Brain pericyte (primary cell): ENCODE measurements at places on chromosomes 13 and 19.
A peak's percentile ranks its signal among the peaks of the same experiment; 100 is the strongest.

DNA sequence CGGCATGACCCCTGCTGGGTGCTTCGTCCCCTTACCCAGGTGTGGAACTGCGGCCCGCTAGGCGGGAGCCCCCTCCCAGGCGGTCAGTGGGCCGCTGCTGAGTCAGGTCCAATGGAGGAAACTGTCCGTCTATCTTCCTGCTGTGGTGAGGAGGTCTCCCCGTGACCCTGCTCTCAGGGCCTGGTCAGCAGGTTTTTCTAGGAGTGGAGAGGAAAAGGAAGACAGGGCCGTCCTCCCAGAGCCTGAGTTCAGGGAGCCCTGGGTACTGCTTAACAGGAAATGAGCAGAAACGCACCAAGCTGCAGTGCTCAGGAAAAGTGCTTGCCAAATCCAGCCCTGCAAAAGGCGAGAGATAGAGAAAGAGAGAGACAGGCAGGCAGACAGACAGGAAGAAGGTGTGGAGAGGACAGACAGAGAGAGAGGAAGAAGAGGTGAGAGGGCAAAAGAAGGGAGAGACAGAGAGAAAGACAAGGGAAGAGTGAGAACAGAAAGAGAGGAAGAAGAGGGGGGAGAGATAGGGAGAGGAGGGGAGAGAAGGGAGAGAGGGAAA, 10.3 kb downstream of the SH3GL1 start:
- no peak for DNase-seq

- DNase-seq, result no peak
These were observed 3.7 kb upstream of the ZNF444 start for GRCh38 chr19:56137405-56137804.

- DNase-seq, result peak; percentile 62
These were observed 12.6 kb upstream of the ZNF414 start for GRCh38 chr19:8526345-8527091.

GRCh38 chr13:83996415-83996814, 114.1 kb upstream of the SLITRK1 start:
- no peak for DNase-seq

- DNase-seq, result peak; percentile 10
These were observed 106.8 kb downstream of the NHLRC3 start for GRCh38 chr13:39144941-39145533.

GRCh38 chr13:112141643-112142400, 74.9 kb downstream of the SOX1 start:
- no peak for DNase-seq

- DNase-seq, result no peak
These were observed 609 bp downstream of the EPS15L1 start for GRCh38 chr19:16470911-16471811.

DNA sequence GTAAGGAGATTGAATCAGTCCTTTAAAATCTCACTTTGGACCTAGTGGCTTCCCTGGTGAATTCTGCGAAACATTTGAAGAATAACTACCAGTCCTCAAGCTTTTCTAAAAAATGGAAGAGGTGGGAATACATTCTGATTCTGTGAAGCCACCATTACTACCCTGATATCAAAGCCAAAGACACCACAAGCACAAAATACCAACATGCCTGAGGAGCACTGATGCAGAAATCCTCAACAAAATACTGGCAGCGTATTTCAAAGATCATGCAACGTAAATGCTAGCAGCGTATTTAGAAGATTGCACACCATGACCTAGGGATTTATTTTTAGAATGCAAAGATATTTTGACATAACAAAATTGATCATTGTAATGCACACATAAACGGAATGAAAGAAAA, 14.4 kb downstream of the ATP4B start:
- no peak for DNase-seq

GRCh38 chr13:80858131-80858530, 517.2 kb upstream of the SPRY2 start:
- DNase-seq, result no peak

- DNase-seq, result no peak
These were observed 103.9 kb downstream of the GADD45B start for GRCh38 chr19:2579678-2580280.

DNA sequence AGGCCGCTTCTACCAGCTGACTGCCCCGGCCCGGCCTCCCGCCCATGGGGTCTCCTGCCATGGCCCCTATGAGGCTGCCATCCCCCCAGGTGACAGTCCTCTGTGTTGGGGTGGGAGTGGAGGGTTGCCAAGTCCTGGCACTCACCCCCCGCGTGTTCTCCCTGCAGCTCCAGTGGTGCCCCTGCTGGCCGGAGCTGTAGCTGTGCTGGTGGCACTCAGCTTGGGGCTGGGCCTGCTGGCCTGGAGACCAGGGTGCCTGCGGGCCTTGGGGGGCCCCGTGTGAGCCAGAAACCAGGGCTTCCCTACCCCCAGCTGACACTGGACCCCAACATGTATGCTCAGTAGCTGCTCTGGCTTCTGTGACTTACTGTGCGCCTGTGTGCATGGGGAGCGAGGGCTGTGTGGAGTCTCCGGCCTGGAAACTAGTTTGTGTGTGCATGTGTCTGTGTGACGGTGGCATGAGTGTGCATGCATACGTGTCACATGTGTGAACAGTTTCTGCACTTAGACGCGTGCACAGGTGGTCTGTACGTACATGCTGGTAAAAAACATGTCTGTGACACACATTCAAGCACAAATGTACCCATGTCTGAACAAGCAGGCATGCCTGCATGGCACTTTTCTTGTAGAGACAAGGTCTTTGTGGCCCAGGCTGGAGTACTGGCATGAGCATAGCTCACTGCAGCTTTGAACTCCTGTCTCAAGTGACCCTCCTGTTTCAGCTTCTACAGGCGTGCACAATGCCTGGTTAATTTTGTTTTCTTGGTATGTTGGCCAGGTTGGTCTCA, 4.9 kb downstream of the ACP4 start:
- no peak for DNase-seq

GRCh38 chr19:2588081-2588777, 112.3 kb downstream of the GADD45B start:
- DNase-seq, result peak; percentile 86

DNA sequence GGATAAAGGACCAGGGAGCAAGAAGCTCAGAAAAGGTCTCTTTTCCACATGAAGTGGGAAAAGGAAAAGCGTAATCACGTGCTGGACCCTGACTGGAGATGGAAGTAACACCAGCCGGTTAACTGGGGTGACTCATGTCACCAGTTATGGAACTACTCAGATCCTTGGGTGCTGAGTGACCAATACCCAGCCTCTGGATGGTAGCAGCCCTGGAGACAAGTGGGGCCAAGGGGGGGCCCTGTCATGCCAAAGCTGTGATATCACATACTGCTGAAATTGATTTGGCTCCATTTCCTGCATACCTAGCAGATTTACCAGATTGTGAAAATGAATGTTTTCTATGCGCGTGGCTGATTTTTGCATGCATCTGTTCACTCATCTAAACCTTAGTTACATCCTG, 158.9 kb downstream of the ZIC5 start:
- DNase-seq, result no peak

- DNase-seq, result no peak
These were observed 78.2 kb downstream of the GGACT start for GRCh38 chr13:100510208-100510957.

DNA sequence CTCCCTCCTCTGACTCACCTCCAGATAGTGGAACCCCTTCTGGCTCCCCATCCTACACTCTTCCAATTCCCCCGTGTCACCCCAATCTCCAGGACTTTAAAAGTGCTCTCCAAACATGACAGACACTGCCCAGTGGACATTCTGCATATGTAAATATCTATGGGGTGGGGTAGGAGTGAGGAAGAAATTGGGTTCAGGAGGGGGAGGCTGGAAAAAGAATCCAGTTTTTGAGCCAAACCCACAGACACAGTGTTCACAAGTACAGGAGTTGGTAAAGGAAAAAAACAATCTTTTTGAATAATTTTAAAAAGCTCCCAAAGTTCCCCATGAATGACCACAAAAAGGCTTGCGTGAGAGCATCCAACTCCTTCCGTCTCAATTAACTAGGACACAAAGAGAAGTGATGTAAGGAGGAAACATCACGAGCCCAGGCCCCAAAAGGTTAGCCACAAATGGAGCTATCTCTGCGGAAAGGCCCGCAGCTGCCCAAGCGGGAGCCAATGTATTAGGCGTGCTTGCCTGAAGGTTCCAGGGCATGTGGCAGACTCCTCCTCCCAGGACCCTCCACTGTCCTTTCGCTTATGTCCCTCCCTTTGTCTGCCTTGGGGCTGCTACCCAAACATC, 18.0 kb downstream of the ZC3H4 start:
- DNase-seq, result no peak

GRCh38 chr13:97120346-97120745, 101.8 kb upstream of the MBNL2 start:
- DNase-seq, result no peak

GRCh38 chr13:60745343-60745742, 348.3 kb downstream of the TDRD3 start:
- DNase-seq, result no peak

- peak; percentile 39 for DNase-seq
These were observed at the start of gene ZNF433 for GRCh38 chr19:12035220-12036172. Gene ZNF433 (minus strand): TSS chr19:12035679. CDS start chr19:12035539, 140 bp downstream.

- DNase-seq, result no peak
These were observed 86.2 kb upstream of the FRY start for GRCh38 chr13:31945202-31945961.

GRCh38 chr13:104592127-104592526, 1525.9 kb upstream of the SLC10A2 start:
- DNase-seq, result no peak

DNA sequence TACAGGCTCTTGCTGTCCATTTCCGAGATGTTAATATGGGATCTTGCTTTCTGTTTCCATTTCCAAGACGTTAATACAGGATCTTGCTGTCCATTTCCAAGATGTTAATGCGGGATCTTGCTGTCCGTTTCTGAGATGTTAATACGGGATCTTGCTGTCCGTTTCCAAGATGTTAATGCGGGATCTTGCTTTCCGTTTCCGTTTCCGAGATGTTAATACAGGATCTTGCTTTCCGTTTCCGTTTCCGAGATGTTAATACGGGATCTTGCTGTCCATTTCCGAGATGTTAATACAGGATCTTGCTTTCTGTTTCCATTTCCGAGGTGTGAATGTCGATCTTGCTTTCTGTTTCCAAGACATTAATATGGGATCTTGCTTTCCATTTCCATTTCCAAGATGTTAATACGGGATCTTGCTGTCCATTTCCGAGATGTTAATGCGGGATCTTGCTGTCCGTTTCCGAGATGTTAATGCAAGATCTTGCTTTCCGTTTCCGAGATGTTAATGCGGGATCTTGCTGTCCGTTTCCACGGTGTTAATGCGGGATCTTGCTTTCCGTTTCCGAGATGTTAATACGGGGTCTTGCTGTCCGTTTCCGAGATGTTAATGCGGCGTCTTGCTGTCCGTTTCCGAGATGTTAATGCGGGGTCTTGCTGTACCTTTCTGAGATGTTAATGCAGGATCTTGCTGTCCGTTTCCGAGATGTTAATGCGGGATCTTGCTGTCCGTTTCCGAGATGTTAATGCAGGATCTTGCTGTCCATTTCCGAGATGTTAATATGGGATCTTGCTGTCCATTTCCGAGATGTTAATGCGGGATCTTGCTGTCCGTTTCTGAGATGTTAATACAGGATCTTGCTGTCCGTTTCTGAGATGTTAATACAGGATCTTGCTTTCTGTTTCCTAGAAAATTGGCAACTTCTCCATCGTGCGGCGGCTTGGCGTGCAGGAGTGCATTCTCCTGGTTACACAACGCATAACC, 38.3 kb downstream of the PEX11G start:
- peak; percentile 49 for DNase-seq

DNA sequence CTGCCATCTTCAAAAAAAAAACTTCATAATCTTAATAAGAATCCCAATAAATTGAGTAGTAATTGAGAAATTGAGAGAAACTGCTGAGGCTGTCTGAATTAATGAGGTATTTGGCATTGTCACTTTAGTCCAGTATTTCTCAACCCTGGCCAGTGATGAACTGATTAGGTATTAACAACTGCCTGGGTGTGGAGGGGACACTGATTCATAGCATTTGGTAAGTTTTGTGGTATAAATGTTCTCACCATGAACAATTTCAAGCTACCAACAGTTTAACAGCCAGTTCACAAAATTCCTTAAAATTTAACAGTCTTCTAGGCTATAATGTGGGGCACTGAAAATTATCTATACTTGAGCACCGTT, 18.3 kb downstream of the GPC6 start:
- DNase-seq, result no peak

GRCh38 chr19:52188822-52189734, 774 bp upstream of the PPP2R1A start:
- no peak for DNase-seq

DNA sequence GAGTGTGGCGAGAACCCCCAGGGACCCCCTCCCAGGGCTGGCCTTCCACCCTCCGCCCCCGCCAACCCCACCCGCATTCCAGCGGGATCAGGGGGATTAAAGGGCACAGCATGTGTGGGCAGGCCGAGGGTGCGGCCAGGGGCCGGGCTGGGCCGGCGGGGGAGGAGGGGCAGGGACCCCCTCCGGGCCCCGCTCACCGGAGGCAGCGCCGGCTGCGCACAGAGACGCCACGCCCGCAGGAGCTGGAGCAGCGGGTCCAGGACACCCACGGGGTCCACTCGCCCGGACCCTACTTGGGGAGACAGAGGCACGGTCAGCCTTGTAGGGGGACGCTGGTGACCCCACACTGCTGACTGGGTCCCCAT, 2.4 kb downstream of the ADAMTSL5 start:
- no peak for DNase-seq

GRCh38 chr13:25585000-25585399, 213.2 kb downstream of the ATP8A2 start:
- no peak for DNase-seq

- DNase-seq, result no peak
These were observed 625 bp downstream of the F2RL3 start for GRCh38 chr19:16889366-16889882.

DNA sequence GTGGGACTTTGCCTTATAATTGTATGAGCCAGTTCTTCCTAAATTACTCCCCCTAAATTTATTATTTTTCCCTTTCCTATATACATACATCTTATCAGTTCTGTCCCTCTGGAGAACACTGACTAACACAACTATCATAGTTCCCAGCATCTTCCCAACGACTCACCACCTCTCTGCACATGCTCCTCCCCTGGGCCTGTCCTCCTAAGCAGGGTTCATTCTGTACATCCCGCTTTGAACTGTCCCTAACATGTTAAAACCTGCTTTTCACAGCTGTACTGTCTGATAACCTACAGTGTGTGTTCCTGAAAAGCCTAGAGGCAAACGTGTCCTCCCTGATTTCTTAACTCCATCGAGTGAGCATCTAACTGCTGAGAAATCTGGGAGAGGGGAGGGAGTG, 141.7 kb downstream of the EFNB2 start:
- no peak for DNase-seq
